H9 (cell line): ENCODE measurements at places on chromosomes 1 and 21. TPM values are rescaled to one million over a fixed set of nuclear protein-coding genes. Genes with fewer than 3 reads are reported as not detected.
A peak's percentile ranks its signal among the peaks of the same experiment; 100 is the strongest.

GRCh38 chr1:230310381-230311163 lies 115.6 kb downstream of the PGBD5 start:
- no peak overlapping the region for H3K4me3 ChIP-seq
- no peaks in the 10 kb centered on the region for H3K4me1 ChIP-seq
- H3K27ac ChIP-seq: no peak overlapping the region
- DNase-seq: peak; percentile 61
- H3K27me3 ChIP-seq: no peaks in the 10 kb centered on the region

GRCh38 chr1:170675865-170676264 lies 11.9 kb downstream of the PRRX1 start:
- DNase-seq: no peak
- no peaks in the 10 kb centered on the region for H3K4me1 ChIP-seq
- no peak overlapping the region for H3K4me3 ChIP-seq
- no peaks in the 10 kb centered on the region for H3K36me3 ChIP-seq

- no peaks in the 10 kb centered on the region for H3K4me1 ChIP-seq
- no peak for DNase-seq
- H3K27ac ChIP-seq: no peak overlapping the region
Observed at GRCh38 chr1:65479554-65480204, 59.2 kb downstream of the LEPR start.

DNA sequence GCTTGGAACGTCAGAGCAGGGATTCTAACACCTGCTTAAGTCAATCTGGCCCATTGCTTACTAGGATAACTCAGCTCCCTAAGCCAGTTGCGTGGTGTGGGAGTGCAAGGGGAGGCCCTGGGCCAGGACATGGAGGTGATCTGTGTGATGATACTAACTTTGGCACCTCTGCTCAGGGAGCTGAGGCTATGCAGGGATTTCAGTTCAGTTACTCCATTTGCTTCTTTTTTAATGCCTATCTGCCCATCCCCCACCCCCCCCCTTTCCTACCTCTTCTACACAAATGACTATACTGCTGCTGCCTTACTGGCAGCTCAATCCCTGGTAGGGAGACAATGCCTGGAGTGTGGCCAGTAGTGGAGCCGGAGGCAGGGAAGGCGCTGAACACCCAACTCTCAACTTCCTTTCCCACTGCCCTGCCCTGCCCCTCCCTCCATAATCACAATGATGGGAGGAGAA lies 19.5 kb downstream of the INKA2 start:
- no peak overlapping the region for H3K27ac ChIP-seq
- H3K4me3 ChIP-seq: no peak overlapping the region
- H3K27me3 ChIP-seq: no peaks in the 10 kb centered on the region
- H3K4me1 ChIP-seq: peaks cover 11% of the 10 kb centered on the region; the same call in 1 of the 2 replicates

- no peaks in the 10 kb centered on the region for H3K4me1 ChIP-seq
- no peaks in the 10 kb centered on the region for H3K27me3 ChIP-seq
- H3K27ac ChIP-seq: no peak overlapping the region
- no peaks in the 10 kb centered on the region for H3K36me3 ChIP-seq
Observed at GRCh38 chr1:198908995-198909394, 270.2 kb downstream of the PTPRC start.

GRCh38 chr1:1292442-1292779 lies 12.2 kb downstream of the SCNN1D start:
- H3K36me3 ChIP-seq: no peaks in the 10 kb centered on the region
- no peaks in the 10 kb centered on the region for H3K4me1 ChIP-seq
- H3K27me3 ChIP-seq: no peaks in the 10 kb centered on the region
- no peak overlapping the region for H3K27ac ChIP-seq
- no peak for DNase-seq
- no peak overlapping the region for H3K4me3 ChIP-seq

KRTAP19-3 gene
- not detected in 2 replicates for total RNA-seq

MEGF6 gene
- 19.9 and 21.3 TPM in 2 replicates for total RNA-seq

DNA sequence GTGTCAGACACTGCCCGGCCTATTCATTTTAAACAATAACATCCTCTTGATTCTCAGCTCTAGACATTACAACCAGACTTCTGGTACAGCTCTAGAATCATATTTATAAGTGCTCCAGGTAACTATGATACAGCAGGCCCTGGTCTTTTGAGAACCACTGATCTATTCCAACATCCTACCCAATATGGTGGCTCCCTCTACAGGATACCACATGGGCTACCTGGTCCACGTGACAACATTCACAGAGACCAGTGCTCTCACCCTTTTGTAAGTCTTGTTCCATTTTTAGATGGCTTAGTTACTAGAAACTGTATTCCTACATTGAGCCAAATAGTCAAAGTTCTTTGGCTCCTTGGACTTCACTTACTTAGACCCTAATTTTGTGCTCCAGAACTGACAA lies 102.9 kb downstream of the PTPN14 start:
- peak; percentile 35 for DNase-seq
- H3K36me3 ChIP-seq: peaks cover 3% of the 10 kb centered on the region; the same call in 2 of the 3 replicates
- H3K4me3 ChIP-seq: no peak overlapping the region
- peak overlapping the region; percentile 99 for H3K27ac ChIP-seq
- no peaks in the 10 kb centered on the region for H3K27me3 ChIP-seq
- H3K4me1 ChIP-seq: peaks cover 24% of the 10 kb centered on the region

TMPRSS15 gene
- total RNA-seq: not detected in 2 replicates

SPAG17 gene
- total RNA-seq: 0.37 and 1.1 TPM in 2 replicates

LEFTY2 gene
- total RNA-seq: 16.3 and 16.9 TPM in 2 replicates

DNA sequence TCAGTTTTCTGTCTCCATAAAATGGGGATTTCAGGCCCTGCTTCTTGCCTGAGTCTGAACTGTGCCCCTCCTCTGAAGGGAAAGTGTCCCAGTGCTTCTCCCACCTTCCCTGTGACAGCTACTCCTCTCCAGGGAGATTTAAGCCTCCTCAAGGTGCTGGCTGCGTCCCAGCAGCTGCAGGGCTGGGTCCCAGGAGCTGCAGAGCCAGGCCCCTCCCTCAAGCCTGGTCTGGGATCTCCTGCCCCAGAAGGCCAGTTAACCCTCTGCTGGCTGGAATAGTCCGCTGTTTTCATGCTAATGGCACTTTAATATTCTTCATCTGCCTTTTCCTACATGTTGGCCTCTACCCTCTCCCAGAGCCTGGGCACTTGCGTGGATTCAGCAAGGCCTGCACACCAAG lies 99.0 kb downstream of the PLXNA2 start:
- no peaks in the 10 kb centered on the region for H3K4me1 ChIP-seq
- H3K27ac ChIP-seq: no peak overlapping the region
- DNase-seq: no peak
- no peaks in the 10 kb centered on the region for H3K27me3 ChIP-seq
- no peak overlapping the region for H3K4me3 ChIP-seq

DNA sequence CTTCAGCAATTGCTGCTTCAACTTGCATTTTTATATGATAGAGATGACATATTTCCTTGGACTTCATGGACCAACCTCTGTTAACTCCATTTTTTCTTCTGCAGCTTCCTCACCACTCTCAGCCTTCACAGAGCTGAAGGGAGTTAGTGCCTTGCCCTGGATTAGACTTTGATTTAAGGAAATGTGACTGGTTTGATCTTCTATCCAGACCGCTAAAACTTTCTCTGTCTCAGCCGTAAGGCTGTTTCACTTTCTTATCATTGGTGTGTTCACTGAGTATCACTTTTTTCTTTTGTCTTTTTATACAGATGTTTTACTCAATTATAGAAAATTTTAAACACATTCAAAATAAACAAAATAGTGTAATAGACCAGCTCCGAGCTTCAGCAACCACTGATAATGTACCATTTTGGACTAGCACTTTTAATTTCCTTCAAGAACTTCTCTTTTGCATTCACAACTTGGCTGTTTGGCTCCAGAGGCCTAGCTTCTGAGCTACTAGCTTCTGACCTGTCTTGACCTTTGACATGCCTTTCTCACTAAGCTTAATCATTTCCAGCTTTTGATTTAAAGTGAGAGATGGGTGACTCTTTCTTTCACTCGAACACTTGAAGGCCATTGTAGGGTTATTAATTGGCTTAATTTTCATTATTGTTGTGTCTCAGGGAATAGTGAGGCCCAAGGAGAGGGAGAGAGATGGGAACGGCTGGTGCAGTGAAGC lies 9.3 kb downstream of the NEK7 start:
- H3K4me3 ChIP-seq: no peak overlapping the region
- H3K36me3 ChIP-seq: no peaks in the 10 kb centered on the region
- no peak overlapping the region for H3K27ac ChIP-seq

GRCh38 chr1:186079084-186079684 lies 295.9 kb downstream of the TPR start:
- DNase-seq: no peak
- H3K27ac ChIP-seq: no peak overlapping the region
- no peaks in the 10 kb centered on the region for H3K4me1 ChIP-seq
- H3K4me3 ChIP-seq: no peak overlapping the region
- no peaks in the 10 kb centered on the region for H3K27me3 ChIP-seq

DNA sequence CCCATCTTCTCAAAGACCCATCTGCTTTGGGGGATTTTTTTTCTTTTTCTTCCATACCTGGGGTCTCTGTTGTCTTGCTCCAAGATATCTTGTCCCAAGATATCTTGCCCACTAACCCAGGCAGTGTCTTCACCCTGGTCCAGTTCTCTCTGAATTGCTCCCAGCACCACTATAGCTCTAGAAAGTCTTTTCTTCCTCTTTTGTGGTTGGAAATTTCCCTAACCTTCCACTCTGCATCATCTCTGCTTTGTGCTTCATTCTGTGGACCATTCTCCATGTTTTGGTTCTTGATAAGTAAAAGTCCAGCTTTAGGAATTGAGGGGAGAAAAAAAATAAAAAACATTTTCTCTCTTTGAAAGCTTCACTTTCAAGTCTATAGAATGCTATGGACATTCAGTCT lies 20.9 kb downstream of the STYXL2 start:
- H3K27ac ChIP-seq: no peak overlapping the region
- H3K27me3 ChIP-seq: no peaks in the 10 kb centered on the region
- H3K36me3 ChIP-seq: 0 out of 2 replicates have a peak, but pooled peaks cover 3% of the 10 kb centered on the region
- no peak for DNase-seq
- 0 out of 2 replicates have a peak, but pooled peaks cover 2% of the 10 kb centered on the region for H3K4me1 ChIP-seq
- H3K4me3 ChIP-seq: no peak overlapping the region

DNA sequence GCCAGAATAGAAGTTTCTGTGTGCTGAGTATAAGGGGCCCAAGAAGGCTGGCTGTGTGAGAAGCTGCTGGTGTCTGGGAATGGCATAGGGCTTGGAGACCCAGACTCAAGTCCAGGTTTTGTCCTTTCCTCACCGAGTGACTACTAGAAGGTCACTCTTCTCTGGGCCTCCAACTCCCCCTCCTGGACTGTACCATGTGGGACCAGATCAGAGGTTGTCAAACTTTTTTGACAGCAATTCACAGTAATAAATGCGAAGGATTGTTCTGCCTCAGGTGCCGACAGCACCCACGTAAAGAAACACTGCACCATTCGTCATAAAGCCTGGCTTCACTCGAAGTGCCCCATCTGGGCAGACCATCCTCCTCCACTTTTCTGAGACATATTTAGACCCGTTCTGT lies 29.0 kb downstream of the PKP1 start:
- no peaks in the 10 kb centered on the region; the same call in 1 of the 2 replicates for H3K27me3 ChIP-seq
- no peaks in the 10 kb centered on the region for H3K36me3 ChIP-seq
- no peak overlapping the region for H3K4me3 ChIP-seq
- no peaks in the 10 kb centered on the region; the same call in 1 of the 2 replicates for H3K4me1 ChIP-seq
- no peak for DNase-seq
- H3K27ac ChIP-seq: no peak overlapping the region

VHLL gene
- total RNA-seq: not detected in 2 replicates

PROX1 gene
- 0.72 and 0.83 TPM in 2 replicates for total RNA-seq

- no peak overlapping the region for H3K27ac ChIP-seq
- no peak overlapping the region for H3K4me3 ChIP-seq
- no peak for DNase-seq
- no peaks in the 10 kb centered on the region for H3K27me3 ChIP-seq
- peaks cover 2% of the 10 kb centered on the region; the same call in 1 of the 2 replicates for H3K4me1 ChIP-seq
- H3K36me3 ChIP-seq: no peaks in the 10 kb centered on the region; the same call in 1 of the 2 replicates
Observed at GRCh38 chr1:217506878-217507277, 124.0 kb downstream of the GPATCH2 start.

- no peak for DNase-seq
- no peaks in the 10 kb centered on the region for H3K36me3 ChIP-seq
- H3K4me1 ChIP-seq: no peaks in the 10 kb centered on the region
- no peak overlapping the region for H3K4me3 ChIP-seq
Observed at GRCh38 chr1:213519098-213519497, 468.1 kb downstream of the RPS6KC1 start.

DNA sequence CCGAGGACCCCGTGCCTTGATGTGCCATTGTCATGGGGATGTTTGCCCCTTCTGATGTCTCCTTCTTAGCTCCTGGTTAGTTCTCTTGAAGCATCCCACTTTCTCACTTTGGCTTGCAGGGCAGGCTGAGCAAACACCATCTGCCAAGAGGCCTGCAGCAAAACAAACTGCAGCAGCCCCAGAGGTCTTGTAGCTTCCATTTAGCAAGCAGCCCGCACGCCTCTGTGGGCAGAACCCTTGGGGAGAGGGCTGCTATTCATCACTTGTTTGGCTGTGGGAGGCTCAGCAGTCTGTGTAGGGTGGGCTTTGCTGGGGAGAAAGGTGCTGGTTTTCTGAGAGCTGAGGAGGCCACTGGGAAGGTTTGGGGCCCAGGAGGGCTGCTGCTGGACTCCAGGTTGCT lies 56.7 kb downstream of the KCNC4 start:
- H3K27me3 ChIP-seq: no peaks in the 10 kb centered on the region
- DNase-seq: no peak
- no peaks in the 10 kb centered on the region for H3K4me1 ChIP-seq

- no peaks in the 10 kb centered on the region for H3K4me1 ChIP-seq
- no peaks in the 10 kb centered on the region for H3K36me3 ChIP-seq
- no peak overlapping the region for H3K4me3 ChIP-seq
- H3K27me3 ChIP-seq: no peaks in the 10 kb centered on the region
- no peak overlapping the region for H3K27ac ChIP-seq
Observed at GRCh38 chr1:200530623-200531261, 89.8 kb downstream of the KIF14 start.

GRCh38 chr1:29426701-29427279 lies 190.5 kb downstream of the PTPRU start:
- no peaks in the 10 kb centered on the region; the same call in 2 of the 3 replicates for H3K36me3 ChIP-seq
- no peaks in the 10 kb centered on the region for H3K27me3 ChIP-seq
- peak; percentile 14 for DNase-seq
- no peak overlapping the region for H3K27ac ChIP-seq
- no peak overlapping the region for H3K4me3 ChIP-seq

- H3K36me3 ChIP-seq: no peaks in the 10 kb centered on the region; the same call in 2 of the 3 replicates
- no peak overlapping the region for H3K27ac ChIP-seq
- no peaks in the 10 kb centered on the region for H3K4me1 ChIP-seq
- no peaks in the 10 kb centered on the region for H3K27me3 ChIP-seq
- H3K4me3 ChIP-seq: peak overlapping the region; percentile 88
Observed at GRCh38 chr1:145917595-145917994, 922 bp downstream of the PEX11B start.

DNA sequence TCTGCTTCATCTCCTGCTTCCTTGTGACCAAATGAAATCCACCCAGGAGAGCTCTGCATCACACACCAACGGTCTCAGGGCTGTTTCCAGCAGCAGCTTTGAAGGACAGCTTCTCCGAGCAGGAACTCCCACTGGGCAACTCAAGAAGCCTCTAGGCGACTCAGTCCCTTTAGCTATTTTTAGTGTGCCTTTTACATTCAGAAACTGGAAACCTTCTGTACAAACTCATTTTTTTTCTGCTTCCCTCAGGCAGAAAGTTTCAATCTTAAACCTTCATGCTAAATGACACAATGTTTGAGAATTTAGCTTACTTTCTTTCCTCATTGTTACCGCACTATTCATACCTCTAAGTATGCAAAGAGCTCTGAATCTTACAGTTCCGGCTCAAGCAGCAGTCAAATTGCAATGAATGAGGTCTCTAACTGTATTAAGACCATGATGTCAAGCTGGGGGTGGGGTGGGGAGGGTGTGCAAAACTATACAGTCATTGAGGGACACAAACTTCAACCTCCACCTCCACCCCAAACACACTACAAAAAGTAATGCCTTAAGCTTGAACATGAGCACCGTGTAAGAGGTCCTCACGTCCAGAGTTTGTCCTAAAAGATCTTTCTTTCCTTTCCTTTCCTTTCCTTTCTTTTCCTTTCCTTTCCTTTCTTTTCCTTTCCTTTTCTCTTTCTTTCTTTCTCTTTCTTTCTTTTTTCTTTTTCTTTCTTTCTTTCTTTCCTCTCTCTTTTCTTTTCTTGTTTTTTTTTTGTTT lies 16.4 kb upstream of the TARBP1 start:
- H3K4me1 ChIP-seq: no peaks in the 10 kb centered on the region
- no peaks in the 10 kb centered on the region for H3K27me3 ChIP-seq
- no peak overlapping the region for H3K4me3 ChIP-seq
- no peaks in the 10 kb centered on the region for H3K36me3 ChIP-seq
